ENCODE measurements at places on chromosomes 16 and 17.

- no peak for DNase-seq
Measured at GRCh38 chr16:80700558-80700957, 103.8 kb downstream of the CDYL2 start.

DNA sequence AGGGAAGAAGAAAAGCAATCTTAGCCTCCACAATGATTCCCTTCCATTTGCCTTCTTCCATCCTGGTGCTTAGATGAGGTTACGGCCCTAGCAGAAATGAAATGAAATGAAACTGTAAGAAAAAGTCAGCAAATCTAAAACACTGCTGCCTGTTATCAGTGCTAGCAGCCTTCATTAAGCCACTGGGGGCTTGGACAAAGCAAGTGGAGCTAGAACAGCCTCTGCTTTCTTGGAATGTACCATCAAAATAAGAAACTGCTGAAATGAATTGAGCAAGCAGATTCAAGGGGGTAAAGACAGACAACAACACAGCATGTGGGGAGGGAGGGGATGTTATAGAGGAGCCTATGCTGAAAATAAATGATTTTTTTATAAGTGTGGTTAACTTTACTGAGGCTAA lies 5.1 kb downstream of the ANKFN1 start:
- no peak for DNase-seq

- no peak for DNase-seq
Measured at GRCh38 chr17:77409282-77410161, 268.8 kb downstream of the SEC14L1 start.

DNA sequence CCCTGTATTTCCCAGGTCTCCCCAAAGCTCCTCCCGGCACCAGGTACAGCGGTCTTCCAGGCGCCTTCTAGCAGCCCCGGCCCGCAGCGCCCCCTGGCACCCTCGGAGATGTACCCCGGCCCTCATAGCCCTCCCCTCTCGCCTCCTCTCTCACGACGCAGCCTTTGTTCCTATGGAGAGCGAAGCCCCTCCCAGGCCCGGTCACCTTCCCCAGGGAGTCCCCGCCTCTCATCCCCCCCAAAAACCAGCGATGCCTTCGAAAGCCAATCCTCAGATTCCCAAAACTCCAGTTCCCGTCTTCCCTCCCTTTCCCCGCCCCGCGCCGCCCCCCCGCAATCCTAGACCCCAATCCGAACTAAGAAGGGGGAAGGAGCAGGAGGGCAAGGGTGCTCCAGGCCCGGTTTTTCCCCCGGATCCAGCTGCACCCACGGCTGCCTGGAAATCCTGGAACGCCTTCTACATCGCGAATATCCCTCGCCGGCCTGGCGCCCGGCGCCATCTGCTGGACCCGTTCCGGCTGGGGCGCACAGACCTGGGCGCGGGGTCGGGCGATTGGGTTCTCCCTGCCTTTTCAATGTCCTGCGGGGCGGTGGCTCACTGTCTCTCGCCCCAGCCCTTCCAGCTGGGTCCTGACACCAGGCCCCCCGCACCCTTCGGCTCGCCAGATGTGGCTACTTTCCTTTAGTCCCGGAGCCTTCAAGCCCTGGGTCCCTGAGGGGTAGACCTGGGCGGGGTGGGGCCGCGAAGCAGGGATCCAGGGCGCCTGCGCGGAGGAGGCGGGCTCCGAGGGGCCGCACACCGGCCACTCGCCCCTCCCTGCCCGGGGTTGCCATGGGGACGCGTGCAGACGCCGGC lies at the start of gene DNAH2:
Gene DNAH2, plus strand, starts transcription at position 844 of the 855 bp plus-strand sequence. CDS start 1,991 bp downstream, outside the sequence.
- DNase-seq, result peak; percentile 83

DNA sequence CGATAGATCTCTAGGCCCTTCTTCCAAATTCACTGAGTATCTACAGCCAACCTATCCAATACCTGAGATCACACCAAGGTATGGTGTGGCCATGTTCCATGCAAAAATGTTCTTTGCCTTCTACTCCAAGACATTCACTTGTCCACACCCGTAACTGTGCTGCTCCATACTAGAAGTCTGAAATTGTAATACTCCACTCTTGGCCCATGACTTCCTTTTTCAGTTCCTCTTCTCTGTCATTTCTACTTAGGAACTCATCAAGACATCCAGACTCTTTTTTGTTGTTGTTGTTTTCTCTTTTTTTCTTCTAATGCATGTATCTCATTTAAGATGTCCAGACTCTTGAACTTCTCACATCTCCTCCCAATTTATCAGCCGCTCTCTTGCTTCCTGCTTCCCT lies 42.5 kb upstream of the KSR1 start:
- DNase-seq, result no peak

DNA sequence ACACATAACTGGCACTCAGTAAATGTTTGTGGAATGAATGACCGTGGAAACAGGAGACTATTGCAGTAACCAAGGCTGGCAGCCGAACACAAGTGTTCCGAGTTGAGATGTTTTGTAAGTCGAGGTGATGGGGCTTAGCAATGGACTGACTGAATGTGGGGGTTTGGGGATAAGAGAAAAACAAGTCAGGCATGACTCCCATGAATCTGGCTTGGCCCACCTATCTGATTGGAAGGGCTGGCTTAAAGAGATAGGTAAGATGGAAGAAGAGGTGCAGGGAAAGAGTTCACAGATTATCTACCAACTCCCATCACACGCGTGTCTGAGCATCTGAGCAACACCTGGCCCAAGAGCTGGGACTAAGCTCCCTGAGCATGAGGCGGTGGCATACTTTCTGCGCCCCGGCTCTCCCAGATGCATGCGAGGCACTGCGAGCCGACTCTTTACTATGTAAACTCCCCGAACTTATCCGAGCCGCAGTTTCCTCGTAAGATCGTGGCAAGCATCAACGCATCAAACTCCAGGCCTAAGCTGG lies 539 bp downstream of the IFT20 start:
- no peak for DNase-seq

- no peak for DNase-seq
Measured at GRCh38 chr16:89748921-89749320, 27.6 kb downstream of the ZNF276 start.

GRCh38 chr17:19590451-19590850 lies 56.8 kb downstream of the SLC47A1 start:
- no peak for DNase-seq

DNA sequence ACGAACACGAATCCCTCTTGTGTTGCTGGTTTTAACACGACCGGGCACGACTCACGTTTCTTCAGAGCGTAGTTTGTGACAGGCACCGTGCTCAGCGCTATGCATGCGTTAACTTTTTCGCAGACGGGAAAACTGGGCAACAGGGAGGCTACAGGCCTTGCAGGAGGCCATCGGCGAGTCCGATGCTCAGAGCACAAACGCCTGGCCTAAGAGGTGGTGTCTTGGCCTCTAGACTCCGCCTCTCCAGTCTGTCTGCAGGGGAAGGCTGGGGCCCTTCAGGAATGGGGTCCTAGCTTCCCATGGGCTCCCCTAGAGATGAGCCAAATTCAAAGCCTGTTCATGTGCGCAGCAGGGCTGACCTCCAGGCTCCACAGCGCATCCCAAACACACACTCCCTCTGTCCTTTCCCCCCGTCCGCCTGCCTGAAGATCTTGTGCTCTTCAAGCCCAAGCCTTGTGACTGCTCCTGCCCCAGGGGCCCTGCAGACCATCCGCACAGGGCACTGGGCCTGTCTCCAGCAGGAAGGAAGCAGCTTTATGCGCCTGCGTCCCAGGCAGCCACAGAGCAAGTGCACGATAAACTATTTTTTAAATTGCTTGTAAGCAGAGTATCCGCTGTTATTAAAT lies 3.1 kb downstream of the CLCN7 start:
- DNase-seq, result no peak

DNA sequence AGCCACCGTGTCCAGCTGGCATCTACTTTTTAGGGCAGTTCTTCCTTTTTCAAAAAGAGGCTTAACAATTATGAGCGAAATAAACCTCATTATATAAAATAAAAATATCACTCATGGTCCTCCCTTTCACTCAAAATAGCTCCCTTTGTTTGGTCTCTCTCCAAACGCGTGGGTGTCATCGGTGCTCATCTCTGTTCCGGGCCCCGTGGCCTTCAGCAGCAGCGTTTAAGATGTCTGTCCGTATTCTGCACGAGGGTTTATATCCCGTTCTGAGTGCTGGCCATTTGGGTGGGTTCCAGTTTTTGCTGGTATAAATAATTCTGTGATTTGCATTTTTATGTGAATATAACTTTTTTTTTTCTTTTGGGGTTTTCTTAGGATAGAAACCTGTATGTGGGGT lies 33.4 kb downstream of the PRMT7 start:
- no peak for DNase-seq
